T-cell (primary cell): ENCODE measurements at places on chromosomes 3 and 15.

GRCh38 chr3:13824521-13825310, 55.2 kb downstream of the WNT7A start:
- no peak overlapping the region for H3K27ac ChIP-seq
- no peaks in the 10 kb centered on the region for H3K36me3 ChIP-seq
- H3K4me1 ChIP-seq = no peaks in the 10 kb centered on the region
- no peak for DNase-seq

DNA sequence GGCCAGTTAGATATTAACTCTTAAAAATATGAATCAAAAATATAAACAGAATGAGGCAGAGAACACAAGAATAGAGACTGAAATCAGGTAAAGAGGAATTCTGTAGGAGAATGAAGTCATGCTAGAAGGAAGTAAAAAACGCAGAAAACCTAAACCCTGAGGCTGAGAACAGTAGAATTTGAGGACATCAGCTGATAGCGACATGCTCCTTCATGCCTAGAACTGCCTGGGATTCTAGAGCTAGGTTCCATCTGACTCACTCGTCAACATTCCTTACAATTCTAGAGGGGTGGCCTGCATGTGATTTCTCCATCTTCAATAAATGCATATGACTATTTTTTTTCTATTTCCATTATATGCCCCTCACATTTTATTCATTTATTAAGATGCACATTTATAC, 343.0 kb downstream of the ROBO1 start:
- no peak overlapping the region for H3K4me3 ChIP-seq
- H3K27me3 ChIP-seq = no peaks in the 10 kb centered on the region
- no peaks in the 10 kb centered on the region for H3K36me3 ChIP-seq
- no peak for DNase-seq
- no peaks in the 10 kb centered on the region for H3K4me1 ChIP-seq

- H3K4me1 ChIP-seq = no peaks in the 10 kb centered on the region
- no peak overlapping the region for H3K27ac ChIP-seq
- no peak for DNase-seq
- H3K36me3 ChIP-seq = no peaks in the 10 kb centered on the region
- H3K27me3 ChIP-seq = no peaks in the 10 kb centered on the region
These were observed 347.8 kb downstream of the TBC1D5 start for GRCh38 chr3:17394541-17395155.

DNA sequence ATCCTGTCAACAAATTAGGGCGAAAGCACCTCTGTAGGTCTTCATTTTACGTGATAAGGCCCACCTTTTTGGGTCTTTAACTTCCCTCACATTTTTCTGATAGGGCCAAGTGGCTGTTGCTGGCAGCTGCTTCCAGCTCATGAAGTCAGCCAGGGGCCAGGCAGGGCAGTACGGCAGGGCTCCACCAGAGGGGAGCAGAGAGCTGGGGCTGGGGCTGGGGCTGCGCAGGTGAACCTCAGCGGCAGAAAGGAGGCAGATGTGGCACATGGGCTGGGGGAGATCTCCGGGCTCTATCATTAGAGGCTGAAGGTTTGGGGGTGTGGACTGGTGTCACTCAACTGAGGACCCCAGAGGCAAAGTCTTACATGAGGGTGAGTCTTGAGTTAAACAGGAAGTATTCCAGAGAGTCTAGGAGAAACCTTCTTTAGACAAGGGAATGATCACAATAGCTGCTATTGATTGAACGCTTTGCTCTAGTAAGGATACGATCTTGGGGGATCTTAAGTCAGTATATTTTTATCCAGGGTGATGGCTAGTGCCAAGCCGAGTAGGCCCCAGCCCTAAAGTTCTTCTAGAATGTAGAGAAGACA, 62.8 kb upstream of the MEX3B start:
- peak; percentile 64 for DNase-seq
- H3K36me3 ChIP-seq = no peaks in the 10 kb centered on the region
- peaks cover 9% of the 10 kb centered on the region for H3K27me3 ChIP-seq
- no peaks in the 10 kb centered on the region for H3K4me1 ChIP-seq
- H3K27ac ChIP-seq = no peak overlapping the region

- H3K4me1 ChIP-seq = no peaks in the 10 kb centered on the region
- no peak for DNase-seq
- no peak overlapping the region for H3K27ac ChIP-seq
- H3K4me3 ChIP-seq = no peak overlapping the region
- H3K27me3 ChIP-seq = no peaks in the 10 kb centered on the region
These were observed 79.8 kb downstream of the MEF2A start for GRCh38 chr15:99645543-99645935.

DNA sequence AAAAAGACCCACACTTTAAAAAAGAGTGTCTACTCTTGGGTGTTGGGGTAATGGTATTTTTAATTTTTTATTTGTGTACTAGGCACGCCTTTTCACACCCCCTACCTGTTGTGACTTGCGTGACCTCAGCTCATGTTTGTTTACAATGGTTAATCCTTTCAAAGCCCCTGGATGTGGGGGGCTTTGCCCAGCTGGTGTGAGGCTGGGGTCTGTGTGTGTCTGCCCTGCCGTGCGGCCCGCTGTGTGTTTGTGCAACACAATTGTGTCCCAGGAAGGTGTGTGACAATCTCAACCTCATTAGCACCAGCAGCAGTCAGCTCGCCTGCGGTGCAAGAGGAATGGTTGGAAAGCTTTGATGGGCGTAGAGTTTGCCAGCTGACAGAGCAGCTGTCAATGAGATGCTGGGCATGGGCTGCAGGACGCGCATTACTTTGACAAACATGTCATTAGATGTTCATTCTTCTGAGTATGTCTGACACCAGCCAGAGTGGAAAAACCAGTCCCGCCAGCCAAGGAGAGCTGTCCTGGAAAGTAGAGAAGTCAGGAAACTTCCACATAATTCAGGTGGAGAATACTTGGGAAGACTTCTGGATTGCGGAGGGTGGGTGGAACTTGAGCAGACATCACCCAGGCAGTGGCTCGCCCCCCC, 9.6 kb downstream of the LRRK1 start:
- H3K27me3 ChIP-seq = no peaks in the 10 kb centered on the region
- H3K4me1 ChIP-seq = no peaks in the 10 kb centered on the region
- no peak overlapping the region for H3K4me3 ChIP-seq
- no peak overlapping the region for H3K27ac ChIP-seq
- no peak for DNase-seq
- no peaks in the 10 kb centered on the region for H3K36me3 ChIP-seq

DNA sequence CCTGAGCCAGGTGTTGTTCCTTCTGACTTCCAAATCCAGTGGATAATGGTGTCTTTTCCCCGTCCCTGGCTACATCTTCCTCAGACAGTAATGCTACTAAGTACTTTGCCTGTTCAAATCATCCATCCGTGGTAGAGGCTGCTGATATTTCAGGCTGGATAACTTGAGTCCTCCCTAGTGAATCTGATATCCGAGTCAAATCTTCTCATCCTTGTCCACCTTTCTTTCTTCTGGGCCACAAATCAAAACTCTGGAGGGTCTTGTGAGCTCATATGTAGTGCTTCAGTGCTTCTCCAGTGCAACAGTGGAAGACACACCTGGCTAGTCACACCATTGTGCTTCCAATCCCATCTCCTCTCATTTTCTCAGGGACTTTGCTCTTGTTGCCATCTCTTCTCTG, 11.2 kb downstream of the SH3GL3 start:
- H3K27me3 ChIP-seq = no peaks in the 10 kb centered on the region
- no peaks in the 10 kb centered on the region for H3K36me3 ChIP-seq
- no peak for DNase-seq
- H3K4me3 ChIP-seq = no peak overlapping the region

DNA sequence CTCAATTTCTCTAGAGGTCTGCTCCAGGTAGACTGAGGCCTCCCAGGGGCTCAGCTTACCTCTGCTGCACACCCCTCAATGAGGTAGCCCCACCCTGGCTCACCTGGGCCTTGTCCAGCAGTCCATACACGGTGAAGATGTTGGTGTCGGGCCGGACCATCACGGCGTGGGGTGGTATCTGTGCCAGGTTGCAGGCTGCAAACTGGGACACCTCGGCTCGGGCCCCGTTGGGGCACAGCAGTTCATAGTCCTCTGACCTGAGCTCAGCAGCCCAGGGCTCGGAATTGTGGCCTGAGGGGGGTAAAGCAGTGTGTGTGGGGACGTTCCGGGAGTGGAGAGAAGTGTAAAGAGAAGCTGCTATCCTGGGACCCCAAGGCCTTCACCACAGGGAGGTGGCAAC, 23.2 kb downstream of the MELTF start:
- no peak overlapping the region for H3K27ac ChIP-seq
- peaks cover 12% of the 10 kb centered on the region for H3K4me1 ChIP-seq
- no peak overlapping the region for H3K4me3 ChIP-seq
- no peaks in the 10 kb centered on the region for H3K36me3 ChIP-seq

DNA sequence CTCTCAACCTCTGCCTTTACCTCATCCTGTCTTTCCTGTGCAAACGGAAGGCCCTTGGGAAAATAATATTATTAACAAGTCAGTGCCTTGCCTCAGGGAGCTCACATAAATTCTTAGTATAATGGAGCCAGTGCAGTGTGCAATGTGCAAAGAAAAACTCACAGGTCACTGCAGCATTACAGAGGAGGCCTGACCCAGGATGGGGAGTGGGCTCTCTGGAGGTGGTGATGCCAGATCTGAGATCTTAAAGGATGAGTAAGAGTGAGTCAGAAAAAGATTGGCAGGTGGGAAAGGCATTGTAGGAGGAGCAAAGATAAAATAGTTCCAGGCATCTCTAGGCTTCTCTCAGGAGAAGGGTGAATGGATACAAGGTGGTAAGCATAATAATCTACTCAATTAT, 185.6 kb upstream of the ADAMTS9 start:
- no peaks in the 10 kb centered on the region for H3K4me1 ChIP-seq
- H3K36me3 ChIP-seq = no peaks in the 10 kb centered on the region
- H3K27me3 ChIP-seq = no peaks in the 10 kb centered on the region
- H3K27ac ChIP-seq = no peak overlapping the region

DNA sequence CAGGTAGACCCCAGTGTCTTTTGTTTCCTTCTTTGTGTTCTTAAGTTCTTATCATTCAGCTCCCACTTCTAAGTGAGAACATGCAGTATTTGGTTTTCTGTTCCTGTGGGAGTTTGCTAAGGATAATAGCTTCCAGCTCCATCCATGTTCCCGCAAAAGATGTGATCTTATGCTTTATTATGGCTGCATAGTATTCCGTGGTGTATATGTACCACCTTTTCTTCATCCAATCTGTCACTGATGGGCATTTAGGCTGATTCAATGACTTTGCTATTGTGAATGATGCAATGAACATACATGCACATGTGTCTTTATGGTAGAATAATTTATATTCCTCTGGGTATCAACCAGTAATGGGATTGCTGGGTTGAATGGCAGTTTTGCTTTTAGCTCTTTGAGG, 24.4 kb downstream of the MCCC1 start:
- H3K36me3 ChIP-seq = peaks cover 20% of the 10 kb centered on the region
- DNase-seq = no peak
- no peaks in the 10 kb centered on the region for H3K27me3 ChIP-seq
- no peaks in the 10 kb centered on the region for H3K4me1 ChIP-seq
- H3K4me3 ChIP-seq = no peak overlapping the region

- H3K27me3 ChIP-seq = peaks cover 21% of the 10 kb centered on the region
- DNase-seq = no peak
- H3K36me3 ChIP-seq = no peaks in the 10 kb centered on the region
- no peak overlapping the region for H3K27ac ChIP-seq
- H3K4me3 ChIP-seq = no peak overlapping the region
These were observed 85.6 kb downstream of the CPN2 start for GRCh38 chr3:194265505-194265892.
